ENCODE measurements at places on chromosomes 2 and 18.

- no peak for DNase-seq
Measured at GRCh38 chr2:127560931-127561280, 25.4 kb downstream of the MYO7B start.

GRCh38 chr2:224925810-224926100 lies 116.5 kb downstream of the DOCK10 start:
- DNase-seq = no peak

- DNase-seq = no peak
Measured at GRCh38 chr2:120660056-120660694, 75.5 kb upstream of the GLI2 start.

DNA sequence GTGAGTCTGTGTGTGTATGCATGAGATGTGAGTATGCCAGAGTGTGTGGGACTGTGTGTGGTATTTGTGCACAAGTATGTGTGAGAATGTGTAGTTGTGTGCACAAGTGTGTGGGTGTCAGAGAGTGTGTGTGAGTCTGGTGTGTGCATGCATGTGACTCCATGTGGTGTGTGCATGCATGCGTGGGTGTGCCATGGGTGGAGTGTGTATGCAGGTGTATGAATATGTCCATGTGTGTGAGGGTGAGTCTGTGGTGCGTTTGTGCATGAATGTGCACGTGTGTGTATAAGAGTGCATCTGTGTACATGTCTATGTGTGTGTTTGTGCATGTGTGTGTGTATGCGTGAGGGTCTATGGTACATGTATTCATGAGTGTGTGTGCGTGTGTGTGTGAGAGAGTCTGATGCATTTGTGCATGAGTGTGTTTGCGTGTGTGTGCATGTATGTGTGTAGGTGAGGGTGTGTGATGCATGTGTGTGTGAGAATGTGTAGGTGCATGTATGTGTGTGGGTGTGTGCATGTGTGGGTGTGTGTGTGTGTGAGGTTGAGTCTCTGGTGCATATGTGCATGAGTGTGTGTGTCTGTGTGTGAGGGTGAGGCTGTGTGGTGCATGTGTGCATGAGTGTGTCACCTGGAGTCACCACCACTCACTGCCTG lies 226.8 kb downstream of the LDLRAD4 start:
- no peak for DNase-seq

GRCh38 chr2:130985206-130985780 lies 108.0 kb downstream of the FAM168B start:
- DNase-seq = no peak

DNA sequence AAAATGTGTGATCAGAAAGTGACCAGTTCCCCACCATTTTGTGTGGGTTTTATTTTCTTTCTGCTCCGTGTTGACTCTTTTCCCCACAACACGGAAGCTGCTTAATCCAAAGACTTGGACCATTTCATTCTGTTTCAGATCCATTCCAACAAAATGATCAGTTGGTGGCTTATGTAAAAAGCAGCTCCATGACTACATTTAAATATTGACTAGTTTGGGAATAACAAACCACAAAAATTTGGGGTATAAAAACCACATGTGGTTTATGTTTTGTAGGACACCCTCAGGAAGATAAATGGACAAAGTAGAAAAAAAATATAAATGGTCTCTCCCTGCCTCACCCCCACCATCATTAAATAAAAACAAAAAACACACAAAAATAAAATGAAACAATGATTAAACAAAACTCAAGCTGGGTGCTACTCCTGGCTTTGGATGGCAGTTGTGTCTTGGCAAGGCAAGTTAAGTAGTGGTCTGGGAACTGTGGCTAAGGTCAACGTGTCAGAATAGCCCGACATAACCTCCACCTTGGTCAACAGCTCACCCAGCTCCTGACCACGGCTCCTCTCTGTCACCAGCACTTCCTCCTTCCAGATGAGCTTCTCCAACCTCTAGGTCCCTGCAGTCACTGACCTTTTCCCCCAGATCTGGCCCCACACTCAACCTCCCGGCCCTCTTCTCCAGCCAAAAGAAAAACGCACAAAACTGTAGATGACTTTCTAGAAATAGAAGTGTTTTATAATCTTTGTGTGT lies 12.8 kb upstream of the WIPF1 start:
- no peak for DNase-seq

GRCh38 chr2:42256505-42256904 lies 87.4 kb downstream of the EML4 start:
- DNase-seq = no peak
